Dermis microvascular lymphatic vessel endothelial cell (primary cell): ENCODE measurements at places on chromosomes 16 and 17. TPM values are rescaled to one million over a fixed set of nuclear protein-coding genes. Genes with fewer than 3 reads are reported as not detected.

DNA sequence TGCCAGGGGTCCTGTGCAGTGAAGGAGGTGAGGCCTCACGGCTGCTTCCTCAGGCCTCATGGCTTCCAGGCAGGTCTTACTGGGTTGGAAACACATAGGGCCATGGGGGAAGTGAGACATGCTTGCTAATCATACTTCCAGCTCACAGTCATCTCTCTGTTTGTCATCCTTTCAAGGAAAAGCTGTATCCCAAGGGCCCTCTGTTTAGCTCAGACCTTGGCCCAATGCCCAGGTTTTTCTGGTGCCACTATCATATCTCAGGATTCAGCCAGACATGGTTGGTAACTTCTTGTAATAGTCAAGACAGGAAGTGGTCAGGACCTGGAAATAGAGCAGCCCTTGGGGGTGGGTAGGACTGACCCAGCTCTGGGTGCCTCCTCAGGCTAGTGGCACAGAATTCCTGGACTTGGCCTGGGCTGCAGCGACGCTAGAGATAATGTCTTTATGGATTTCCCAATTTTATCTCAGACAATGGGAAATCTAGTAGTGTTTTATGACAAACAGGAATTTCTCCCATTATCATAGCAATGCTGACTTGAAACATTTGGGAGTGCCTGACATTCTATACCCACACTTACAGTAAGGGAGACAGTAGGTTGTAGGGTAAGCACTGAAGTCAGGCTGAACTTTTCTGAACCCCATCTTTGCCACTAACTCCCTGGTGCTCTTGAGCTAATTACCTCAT is 13.5 kb upstream of the ITGB3 start:
- no peak for DNase-seq

PNMT gene
- total RNA-seq, result 1.2 and 1.4 TPM in 2 replicates

DNA sequence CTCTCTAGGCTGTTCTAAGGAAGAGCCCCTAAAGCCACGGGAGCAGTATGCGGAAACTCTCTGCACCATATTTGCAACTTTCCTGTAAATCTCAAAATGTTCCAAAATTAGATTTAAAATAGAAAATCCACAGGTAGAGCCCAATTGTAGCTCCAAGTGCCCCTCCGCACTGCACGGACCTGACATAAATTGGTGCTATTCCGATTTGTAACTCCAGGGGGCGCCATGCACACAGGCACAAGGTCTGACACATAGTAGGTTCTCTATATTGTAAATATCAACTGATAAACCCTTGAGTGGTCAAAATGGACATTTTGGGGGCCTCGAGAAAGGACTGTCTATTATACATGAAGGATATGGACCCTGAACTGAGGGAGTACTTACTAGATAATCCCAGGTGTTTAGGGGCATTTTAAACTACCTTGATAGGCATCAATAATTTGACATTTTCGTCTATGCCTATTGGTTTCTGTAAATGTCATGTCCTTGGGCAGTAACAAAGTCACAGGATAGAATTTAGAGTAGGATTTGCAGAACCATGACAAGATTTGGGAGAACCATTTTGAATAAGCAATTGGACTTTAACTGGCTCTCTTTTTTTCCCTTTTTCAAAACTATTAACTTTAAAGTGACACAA is 36.6 kb upstream of the TMEM132E start:
- DNase-seq, result peak; percentile 6

- no peak for DNase-seq
These were observed 2.1 kb downstream of the CMTM2 start for GRCh38 chr16:66581246-66581952.

DNA sequence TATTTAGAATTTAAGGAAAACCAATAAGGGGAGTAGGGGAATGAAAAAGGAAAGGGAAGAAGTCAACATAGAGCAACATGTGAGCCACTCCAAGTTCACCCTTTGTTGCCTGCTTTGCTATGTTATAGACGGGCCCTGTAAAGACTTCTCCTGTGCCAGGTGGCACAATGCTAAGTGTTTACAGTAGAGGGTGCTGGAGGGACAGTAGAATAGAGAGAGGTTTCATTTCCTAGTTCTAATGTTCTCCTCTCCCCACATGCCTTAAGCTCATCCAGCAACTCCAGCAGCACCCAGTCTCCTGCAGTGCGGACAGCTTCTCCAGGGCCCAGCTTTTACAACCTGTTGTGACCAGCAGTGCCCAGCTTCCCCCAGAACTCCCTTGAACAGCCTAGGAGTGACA is 468.0 kb downstream of the HS3ST3B1 start:
- no peak for DNase-seq

DNA sequence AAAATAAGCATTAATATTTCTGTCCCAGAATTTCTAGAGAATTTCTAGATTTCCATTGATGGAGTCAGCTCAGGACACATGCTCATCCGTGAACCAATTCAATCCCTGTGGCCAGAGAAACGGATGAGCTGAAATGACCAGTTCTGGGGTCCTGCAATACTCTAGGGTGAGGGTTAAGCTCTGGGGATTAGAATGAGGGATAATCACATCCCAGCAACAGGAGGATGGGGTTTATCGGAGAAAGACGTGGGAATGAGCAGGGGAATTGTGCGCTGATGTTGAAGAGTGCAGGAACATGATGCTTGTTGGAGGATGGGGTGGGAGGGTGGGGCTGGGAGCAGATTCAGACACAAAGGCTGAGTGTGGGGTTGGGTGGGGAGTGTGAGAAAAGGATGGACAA is 64.1 kb downstream of the SLC5A11 start:
- DNase-seq, result no peak

NTN1 gene
- 1.0 and 2.9 TPM in 2 replicates for total RNA-seq

GRCh38 chr16:51146256-51146924 is 4.7 kb downstream of the SALL1 start:
- no peak for DNase-seq

DNAH2 gene
- under 0.01 and 0.25 TPM in 2 replicates for total RNA-seq
